ENCODE measurements at places on chromosomes 4 and X.

DNA sequence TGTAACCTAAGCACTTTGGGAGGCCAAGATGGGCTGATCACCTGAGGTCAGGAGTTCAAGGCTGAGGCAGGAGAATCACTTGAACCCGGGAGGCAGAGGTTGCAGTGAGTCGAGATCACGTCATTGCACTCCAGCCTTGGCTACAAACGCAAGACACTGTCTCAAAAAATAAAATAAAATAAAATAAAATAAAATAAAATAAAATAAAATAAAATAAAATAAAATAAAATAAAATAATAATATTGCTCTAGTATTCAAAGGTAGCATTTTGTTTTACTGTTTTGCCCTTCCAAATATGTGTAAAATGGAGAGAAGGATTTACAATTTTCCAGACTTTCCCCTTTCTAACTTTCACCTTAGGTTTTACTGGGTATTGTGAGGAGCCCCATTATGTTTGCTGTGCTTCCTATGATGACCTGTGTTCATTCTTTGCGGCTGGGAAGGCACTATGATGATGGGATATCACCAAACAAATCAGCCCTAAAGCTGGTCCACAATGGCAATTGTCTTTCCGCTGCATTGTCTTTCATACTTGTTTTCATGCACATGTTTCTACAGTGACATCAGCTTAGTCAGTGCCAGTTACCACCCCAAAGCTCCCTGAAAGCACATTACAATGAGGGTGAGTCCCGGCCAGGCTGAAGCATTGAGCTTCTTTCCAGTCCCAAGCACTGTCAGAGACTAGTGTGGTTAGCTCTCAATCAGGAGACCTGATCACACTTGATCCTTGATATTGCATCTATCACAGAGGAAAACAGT, 50.8 kb downstream of the DTHD1 start:
- no peak for DNase-seq

DNA sequence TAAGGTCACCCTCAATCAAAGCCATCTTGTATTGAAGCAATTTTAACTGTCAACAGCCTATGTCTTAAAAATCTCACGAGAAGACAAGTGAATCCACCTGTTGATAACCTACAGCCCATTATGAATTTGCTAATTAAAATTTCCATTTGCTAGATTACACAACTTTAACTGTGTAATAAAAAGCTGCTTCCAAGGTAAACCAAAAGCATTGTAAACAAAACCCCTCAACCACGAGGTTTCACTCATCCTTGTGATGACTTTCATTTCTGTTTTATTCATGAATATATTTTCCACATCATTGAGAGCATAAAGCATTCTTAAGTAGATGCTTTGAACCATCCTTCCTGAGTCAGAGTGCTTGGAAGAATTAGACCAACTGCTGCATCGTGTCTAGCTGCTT, 217.5 kb upstream of the GYPA start:
- no peak for DNase-seq

DNA sequence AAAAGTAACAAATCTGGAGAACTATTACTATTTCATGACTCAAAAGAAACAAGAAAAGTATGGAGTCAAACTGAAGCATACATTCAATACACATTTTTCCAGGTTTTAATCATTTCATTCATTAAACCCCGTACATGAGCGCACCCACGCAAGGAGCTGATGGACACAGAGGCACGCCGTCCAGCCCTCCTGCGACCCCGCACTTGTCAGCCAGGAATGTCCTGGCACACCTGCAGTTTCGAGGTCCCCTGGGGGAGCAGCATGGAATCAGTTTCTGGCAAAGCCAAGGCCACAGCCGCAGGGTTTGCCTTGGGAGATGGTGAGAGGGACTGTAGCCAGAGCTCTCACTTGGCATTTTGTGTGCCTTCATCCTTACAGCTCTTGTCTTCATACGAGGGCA, 12.8 kb upstream of the SLC2A9 start:
- no peak for DNase-seq

DNA sequence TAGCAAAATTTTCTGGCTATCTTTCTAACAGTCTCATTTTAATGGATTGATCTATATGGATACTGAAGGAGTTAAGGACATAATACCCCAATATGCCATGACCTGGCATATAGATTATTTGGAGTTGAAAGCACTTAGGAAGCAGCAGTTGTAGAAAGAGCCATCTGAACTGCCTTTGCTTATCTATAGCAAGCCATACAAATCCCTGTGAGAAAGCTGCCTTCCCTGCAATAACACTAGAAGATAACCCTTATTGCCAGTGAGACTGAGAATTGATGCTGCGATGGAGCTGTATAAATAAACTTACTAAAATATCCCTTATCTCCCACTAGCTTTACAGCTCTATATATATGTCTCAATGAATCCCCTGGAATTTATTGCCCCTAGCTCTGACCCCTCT, 346.3 kb downstream of the TECRL start:
- no peak for DNase-seq

GRCh38 chrX:9859711-9860555, 73.7 kb downstream of the SHROOM2 start:
- DNase-seq: no peak

DNA sequence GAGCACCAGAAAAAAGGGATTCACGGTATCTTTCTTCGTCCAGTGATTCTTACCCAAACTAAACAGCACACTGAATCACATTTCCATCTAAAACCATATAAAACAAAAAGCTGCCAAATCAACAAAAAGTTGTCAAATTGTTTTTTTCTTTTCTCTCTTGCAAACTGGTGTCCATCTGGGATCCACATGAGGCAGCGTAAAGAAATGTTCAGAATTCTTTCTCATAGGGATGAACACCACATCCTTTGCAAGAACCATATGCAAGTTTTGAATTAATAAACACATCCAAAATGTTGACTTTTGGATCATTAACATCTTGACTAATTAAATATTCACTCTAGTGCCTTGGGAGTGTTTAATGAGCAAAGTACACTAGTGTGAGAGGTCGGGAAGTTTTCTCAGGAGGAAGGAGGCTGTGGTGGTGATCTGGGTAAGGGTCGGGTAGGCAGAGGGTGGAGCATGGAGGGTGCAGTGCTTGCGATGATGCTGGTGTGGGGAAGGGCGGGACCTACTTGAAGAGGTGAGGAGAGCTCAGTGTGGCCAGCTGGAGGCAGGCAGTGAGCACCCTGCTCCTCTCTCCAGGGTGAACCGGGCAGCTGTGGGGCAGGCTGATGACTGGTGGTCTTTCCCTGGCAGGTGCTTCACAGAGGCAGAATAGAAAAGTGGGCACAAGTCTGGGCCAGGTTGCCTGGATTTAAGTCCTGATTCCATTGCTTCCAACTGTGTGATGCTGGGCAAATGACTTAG, 72.8 kb downstream of the NSUN7 start:
- no peak for DNase-seq

GRCh38 chr4:52201715-52202114, 150.6 kb downstream of the SPATA18 start:
- DNase-seq: no peak

DNA sequence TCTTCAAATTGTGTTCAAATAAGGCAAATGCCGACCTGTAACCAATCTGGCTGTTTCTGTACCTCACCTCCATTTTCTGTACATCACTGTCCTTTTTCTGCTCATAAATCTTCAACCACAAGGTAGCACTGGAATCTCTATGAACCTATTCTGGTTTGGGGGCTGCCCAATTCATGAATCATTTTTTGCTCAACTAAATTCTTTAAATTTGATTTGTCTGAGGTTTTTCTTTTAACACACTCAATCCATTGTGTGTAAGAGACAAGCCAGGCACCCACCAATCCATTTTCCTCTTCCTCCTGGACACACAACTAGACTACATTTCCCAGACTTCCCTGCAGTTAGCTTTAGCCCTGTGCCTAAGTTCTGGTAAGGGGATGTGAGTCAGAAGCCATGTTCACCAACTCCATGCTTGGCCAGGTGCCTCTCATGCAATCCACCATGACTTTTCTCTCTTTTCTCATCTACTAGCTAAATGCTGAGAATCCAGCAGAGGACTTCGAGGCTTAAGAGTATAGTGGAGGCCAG, 193.2 kb upstream of the KLF3 start:
- no peak for DNase-seq

- no peak for DNase-seq
These were observed 169.9 kb downstream of the IQCM start for GRCh38 chr4:149645790-149646189.

GRCh38 chr4:155444721-155445120, 68.0 kb upstream of the MAP9 start:
- no peak for DNase-seq

- no peak for DNase-seq
These were observed 370.3 kb upstream of the NOCT start for GRCh38 chr4:138645289-138645688.

DNA sequence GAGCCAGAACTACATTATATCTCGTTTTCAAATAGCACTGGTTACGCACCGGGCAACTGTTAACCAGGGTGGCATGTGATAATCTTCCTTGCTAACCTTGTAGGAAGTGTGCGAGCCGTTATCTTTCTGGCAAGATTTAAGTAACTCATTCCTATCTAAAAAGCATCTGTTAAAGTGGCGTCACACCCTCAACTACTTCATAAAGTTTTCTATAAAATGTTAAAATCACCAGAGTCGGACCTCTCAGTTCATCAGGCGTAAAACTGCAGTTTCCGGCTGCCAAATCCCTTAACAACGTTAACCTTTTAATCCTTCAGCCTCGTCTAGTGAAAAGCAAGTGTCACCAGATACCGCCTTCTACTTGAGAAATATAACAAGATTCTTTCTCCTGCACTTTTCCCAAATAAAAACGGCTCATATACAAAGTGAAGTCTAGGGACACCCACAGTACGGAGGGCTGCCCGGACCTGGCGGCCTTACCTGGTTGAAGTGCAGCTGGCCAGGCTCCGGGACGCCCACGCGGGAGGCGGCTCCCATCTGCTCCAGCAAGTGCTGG, 1.2 kb downstream of the SLC39A8 start:
- DNase-seq: no peak

DNA sequence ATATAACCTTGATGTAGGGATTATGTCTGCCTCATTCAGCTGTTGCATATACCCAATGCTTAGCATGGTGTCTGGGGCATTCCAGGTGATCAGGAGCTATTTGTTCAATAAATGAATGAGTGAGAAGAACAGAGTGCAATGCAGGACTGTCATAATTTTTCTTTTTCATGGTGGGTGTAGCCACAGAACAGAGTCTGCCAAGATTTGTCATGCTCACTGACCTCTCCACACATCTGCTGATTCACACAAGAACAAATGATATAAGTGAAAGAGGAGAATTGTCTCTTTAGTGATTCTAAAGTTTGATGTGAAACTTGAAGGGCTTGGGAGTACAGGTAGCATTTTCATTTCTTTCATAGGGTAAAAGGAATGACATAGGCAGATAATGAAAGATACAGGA, 64.4 kb upstream of the TEX13D start:
- no peak for DNase-seq

DNA sequence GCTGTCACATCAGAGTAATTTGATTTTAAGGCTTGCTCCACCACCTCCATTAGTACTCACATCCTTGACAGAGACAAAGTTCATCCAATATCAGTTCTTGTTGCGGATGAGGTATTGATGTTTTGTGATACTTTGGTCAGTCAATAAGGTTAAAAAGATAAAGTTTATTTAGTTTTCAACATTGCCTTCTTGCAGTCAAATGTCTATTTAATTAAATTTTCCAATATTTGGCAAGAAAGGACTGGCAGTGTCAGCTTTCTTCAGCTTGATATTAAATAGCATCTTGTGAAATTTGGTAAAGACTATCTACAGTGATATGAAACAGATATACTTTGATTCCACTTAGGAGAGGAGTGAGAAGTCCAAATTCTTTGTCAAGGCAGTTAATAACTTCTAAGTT, 493.4 kb downstream of the ADGRL3 start:
- DNase-seq: no peak

DNA sequence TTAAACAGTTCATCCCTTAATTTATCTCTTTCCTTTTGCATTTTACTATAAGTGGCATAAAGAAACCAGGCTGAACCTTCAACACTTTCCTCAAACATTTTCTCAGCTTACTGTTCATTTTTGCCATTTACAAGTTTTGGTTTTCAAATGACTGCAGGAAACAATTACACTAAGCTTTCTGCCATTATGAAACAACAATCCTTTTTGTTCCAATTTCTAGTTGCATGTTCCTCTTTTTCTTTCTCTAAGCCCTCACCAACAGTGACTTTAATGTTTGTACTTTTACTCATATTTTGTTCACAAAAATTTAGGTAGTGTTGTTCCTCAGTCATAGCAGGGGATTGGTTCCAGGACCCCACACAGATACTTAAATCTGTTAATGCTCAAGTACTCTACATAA, 1526.1 kb downstream of the STIM2 start:
- DNase-seq: no peak

DNA sequence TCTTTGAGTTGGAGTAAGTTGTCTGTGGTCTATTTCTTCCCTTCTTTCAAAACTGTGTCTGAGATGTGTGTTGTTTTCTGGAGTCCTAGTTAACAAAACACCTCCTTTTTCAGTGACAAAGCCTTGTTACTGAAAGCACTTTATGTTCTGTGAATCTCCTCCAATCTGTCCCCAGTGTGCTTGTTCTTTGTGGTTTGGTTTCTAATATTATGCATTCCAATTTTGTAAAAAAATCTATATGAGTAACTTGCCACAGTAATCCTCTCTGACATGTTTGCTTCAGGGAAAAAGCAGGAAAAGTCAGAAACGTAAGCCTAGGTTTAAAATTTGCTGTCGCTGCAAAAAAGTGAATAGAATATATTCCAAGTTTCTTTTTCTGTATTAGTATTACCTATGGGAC, 12.4 kb downstream of the PRRG1 start:
- DNase-seq: no peak

DNA sequence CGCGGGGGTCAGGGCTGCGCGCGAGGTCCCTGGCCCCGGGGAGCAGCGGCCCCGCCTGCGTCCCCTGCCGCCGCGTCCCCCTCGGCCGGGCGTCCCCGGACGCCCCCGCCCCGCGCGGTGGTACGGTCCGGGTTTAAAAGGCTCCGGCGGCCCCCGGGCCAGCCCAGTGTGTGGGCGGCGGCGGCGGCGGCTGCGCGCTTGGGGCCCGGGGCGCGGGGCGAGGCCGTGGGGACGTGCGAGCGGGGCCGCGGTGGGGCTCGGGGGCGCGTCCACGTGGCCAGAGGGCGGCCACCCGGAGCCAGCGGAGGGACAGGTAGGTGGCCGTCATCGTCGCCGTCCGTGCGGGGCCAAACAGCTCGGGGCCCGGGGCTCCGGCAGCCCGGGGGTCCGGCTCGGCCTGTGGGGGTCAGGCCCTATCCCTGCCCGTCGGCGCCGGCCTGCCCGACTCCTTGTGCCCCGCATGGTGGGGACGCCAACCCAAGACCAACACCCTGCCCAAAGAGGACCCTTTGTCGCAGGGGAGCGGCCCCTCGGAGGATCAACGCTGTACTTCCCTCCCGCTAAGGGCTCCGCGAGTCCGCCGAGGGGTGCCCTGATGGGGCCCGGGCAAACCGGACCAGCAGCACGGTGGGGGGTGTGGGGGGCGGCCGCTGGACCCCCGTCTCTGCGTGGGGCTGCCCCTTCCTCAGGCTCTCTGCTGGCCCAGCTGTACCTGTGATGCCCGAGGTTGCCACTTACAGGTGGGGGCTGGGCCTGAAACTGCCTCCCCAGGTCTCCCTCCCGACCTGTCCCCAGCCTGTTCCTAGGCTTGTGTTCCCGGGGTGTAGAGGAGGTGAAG, at the start of gene PLXNA3:
TSS of gene PLXNA3 (plus strand) at position 166 of the 838 bp plus-strand sequence. CDS start 1,903 bp downstream, outside the sequence.
- no peak for DNase-seq

- no peak for DNase-seq
These were observed 128.2 kb downstream of the GPAT3 start for GRCh38 chr4:83664071-83664470.
